ENCODE measurements at places on chromosomes 6 and 20.

DNA sequence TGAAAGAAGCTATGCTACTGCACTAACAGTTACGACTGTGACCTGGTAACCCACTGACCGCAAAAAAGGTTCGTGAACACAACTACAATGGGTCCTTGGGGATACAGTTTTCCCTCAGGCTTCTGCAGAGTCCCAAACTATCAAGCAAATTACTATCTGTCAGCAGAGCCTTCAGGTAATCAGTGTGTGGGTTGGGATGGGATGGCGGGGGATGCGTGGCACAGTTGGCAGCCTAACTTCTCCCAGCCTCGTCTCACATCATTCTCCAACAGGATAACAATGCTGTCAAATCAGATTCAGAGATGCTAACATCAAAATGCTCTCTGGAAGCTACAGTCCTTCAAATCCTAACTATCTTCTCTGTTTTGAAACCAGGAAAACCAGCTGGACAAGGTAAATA, 102.3 kb downstream of the EPM2A start:
- DNase-seq = no peak

- no peak for DNase-seq
These were observed 91.3 kb upstream of the HEY2 start for GRCh38 chr6:125658136-125658535.

GRCh38 chr6:158457131-158457530, 102.8 kb upstream of the TMEM181 start:
- no peak for DNase-seq

DNA sequence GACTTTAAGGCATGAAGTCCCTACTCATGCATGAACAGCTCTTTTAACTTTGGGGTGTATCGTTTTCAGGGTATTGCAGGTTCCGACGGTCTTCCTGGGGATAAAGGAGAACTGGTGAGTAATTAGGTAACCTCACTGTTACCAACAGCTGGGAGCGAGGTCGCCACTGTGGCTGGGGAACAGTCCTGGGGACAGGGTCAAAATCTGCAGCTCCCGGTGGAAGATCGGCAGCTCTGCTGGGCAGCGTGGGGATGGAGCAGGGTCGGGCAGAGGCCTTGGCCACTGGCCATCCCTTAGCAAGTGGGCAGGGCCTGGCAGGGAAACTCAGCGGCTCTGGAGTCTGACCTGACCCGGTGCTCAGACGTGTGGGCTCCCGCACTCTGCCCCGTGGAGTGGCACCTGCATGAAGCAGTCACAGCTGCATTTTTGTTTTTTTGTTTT, 16.1 kb downstream of the COL9A3 start:
- DNase-seq = no peak

- DNase-seq = no peak
These were observed 111.9 kb downstream of the TRIM27 start for GRCh38 chr6:28811873-28812272.

GRCh38 chr6:153302133-153302532, 171.1 kb upstream of the RGS17 start:
- no peak for DNase-seq

DNA sequence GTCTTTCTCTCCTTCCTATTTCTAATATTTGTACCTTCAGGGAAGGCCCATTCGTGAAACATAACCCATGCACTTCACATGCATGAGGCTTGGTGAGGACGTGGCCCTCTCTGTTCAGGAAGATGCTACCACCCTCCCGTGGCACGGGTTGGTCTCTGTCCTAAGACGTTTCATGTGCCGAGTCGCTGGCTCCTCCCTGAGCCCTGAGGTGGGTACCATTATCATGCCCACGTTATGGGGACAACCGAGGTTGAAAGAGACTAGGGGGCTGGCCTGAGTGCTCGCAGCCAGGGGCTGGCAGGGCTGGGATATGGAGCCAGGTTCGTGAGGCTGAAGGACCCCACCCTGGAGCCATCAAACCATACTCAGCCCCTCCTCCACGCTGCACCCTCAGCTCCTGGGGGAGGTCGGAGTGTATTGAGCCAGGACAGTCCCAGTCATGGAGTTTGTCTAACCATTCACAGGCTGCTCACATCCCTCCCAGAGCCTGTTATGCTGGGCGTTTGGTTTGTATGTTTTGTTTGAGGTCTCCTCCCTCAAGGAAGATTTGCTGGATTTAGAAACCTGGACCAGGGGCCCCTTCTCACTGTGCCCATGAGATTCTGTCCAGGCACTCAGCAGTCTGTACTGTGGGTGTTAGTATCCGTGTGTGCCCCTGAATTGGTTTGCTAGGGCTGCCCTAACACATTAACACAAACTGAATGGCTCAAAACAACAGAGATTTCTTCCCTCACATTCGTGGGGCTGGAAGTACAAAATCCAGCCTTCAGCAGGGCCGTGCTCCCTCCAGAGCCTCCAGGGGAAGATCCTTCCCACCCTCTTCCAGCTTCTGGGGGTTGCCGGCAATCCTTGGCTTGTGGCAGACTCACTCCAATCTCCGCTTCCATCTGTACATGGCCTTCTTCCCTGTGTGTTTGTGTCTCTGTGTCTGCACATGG, 88.3 kb downstream of the ANKRD60 start:
- DNase-seq = no peak

DNA sequence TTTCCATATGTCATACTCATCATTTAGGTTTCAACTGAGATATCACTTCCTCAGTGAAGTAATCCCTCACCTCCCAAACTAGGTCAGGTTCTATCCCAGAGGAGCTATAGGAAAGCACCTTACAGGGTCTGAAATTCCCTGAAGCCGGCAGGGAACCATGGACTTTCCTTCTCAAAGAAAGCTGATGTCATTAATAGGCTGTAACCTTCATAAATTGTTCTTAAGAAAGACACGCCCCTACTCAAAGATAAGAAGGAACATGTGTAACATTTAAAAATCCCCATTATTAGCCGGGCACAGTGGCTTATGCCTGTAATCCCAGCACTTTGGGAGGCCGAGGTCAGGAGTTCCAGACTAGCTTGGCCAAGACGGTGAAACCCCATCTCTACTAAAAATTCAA, 50.0 kb upstream of the RNGTT start:
- DNase-seq = no peak

DNA sequence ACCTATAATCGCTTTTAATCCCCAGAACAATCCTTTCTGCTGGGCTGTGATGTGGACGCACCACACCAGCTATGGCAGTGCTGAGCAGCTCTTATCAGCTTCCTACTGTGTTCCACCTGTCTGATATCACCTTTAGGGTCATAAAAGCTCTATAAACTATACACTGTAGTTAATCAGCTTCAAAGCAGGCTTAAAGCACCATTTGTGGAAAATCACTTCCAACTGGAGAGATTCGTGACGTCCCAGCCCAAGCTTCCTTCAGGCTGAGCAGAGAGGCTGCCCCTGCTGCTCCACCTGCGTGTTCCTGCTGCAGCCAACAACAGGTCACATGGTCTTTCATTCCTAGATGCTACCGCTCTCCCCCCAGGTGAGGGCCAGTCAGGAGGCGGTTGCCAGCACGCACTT, 156.5 kb downstream of the SMOC2 start:
- no peak for DNase-seq

DNA sequence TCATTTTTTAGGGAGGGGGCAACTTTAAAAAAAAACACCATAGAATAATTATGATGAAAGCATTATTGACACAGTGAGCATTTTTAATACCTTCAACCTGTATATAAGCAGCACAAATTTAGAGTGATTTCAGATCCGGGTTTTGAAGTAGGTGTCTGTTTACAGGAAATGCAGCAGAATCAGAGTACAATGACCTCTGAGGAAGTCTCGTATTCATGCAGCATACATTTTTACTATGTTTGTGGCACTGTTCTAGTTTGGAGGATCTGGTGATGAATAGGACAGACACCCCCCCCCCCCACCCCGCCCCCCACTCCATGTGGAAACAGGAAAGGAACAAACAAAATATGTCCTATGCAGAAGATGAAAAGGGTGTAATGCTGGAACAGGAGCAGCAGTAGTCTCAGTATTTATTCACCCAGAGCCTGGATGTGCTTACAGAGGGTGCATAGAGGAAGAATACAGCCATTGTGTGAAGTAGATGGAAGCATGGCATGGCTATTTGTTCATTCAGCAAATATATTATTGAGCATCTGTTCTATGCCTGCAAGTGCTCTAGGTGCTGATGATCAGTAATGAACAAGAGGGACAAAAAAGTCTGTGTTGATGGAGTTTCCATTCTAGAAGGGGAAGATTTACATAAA, 19.7 kb downstream of the VAPB start:
- no peak for DNase-seq

- no peak for DNase-seq
These were observed 9.8 kb downstream of the SYNGAP1 start for GRCh38 chr6:33429750-33430052.

DNA sequence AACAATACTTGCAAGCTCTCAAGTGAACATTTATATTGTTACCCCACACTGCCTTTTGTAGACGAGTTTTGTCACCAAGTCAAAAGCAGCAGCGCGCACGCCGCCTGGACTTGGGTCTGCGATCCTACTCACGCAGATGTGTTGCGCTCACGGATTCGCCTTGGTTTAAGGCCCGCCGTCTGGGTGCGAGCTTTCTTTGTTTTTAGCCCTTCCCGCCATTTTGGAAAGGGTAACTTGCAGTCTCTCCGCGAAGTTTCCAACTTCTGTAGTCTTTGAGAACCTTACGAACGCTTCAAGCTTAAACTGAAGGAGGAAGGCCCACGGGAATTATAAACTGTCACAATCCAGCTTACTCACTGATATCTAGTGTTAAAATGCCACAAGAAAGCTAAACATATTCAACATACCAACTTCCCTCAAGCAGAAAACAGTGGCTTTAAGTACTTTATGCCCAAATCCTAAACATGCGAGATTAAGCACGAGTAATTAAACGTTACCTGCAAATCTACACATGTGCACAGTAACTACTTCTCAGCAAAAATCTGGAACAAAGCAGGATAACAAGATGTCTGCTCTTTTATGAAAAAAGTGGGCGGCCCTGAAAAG, 80.4 kb upstream of the BTN3A2 start:
- DNase-seq = no peak

DNA sequence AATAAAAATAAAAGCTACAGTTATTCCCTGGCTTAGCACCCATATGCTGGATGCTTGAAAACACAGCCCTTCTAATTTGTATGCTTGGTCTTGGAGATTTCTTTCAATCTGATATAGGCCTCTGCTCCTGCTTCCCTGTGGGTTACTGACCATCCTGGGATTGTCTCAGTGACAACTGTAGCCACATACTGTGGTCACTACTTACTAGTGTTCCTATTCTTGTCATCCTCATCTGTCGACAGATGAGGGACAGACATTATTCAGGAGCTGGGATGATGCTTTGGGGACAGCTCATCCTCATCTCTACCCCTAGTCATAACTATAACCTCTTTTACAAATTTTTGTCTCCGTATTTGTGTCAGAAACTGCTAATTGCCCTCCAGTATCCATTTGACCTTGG, 388.9 kb upstream of the MAP3K7 start:
- no peak for DNase-seq

GRCh38 chr20:38321959-38322598, 18.1 kb downstream of the BPI start:
- no peak for DNase-seq

DNA sequence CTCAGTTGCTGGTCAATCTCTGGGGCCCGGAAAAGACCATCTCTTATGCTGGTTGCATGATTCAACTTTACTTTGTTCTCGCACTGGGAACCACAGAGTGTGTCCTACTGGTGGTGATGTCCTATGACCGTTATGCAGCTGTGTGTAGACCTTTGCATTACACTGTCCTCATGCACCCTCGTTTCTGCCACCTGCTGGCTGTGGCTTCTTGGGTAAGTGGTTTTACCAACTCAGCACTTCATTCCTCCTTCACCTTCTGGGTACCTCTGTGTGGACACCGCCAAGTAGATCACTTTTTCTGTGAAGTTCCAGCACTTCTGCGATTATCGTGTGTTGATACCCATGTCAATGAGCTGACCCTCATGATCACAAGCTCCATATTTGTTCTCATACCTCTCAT, 4.3 kb downstream of the OR2J3 start:
- no peak for DNase-seq
